ENCODE measurements at places on chromosomes 6 and 20.

DNA sequence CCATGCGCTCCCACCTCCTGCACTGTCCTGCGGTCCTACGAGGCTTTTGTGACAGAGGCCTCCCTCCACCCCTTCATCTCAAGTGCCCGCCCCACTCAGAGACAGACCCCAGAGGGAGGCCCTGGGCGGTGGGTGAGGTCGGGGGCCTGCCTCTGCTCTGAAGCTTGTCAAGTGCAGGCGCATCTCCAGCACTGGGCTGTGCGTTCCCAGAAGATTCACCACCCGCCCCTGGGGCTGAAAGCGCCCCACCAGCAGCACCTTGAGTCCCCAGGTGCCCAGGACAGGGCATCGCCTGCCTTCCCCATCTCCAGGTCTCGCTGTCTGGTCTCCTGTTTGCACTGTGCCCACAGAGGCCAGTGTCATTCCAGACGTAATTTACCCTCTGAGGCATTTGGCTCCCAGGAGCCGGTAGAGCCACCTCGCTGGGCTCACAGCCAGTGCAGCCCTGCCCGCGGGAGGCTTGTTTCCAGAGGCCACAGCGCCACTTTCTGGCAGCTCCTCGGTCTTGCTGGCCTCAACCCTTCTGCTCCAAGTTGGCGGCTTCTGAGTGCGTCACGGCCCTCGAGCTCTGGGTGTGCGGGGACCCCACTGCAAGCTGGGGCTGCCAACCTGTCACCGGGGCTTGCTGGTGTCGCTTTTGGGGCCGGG lies 191.1 kb downstream of the TAF4 start:
- no peak for DNase-seq

- no peak for DNase-seq
Observed at GRCh38 chr6:69265706-69266105, 531.1 kb downstream of the LMBRD1 start.

DNA sequence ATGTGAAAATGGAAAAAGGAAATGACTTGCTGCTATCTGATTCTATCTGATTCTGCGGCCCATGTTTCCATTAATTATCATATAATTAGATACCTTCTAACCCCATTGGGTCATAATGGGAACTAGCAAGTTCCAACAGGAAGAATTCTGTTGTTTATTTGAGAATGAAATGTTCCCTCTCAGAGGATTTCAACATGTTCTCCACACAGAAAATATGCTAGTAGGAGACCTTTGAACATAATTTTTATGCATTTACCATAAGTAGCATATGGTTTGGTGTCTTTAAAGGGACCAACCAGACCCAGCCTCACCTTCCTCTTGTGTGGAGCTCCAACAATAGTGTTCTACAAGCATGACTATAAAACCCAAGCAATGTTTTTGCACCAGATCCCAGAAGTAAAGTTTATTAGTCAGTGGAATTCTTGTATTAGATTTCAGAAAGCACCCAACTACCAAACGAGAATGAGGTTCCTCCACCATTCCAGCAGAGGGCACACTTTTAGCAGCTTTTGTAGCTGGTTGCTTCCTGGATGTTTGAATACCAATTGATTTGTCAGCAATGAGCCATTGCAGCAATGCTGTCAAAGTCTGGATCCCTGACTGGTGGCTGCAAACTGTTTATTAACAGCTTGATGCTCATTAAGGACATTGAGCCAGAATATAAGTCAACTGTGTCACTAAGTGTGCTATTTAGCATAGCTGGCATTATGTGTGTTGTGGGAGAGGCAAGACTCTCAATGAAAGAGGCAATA lies 143.6 kb upstream of the GJE1 start:
- DNase-seq: no peak

DNA sequence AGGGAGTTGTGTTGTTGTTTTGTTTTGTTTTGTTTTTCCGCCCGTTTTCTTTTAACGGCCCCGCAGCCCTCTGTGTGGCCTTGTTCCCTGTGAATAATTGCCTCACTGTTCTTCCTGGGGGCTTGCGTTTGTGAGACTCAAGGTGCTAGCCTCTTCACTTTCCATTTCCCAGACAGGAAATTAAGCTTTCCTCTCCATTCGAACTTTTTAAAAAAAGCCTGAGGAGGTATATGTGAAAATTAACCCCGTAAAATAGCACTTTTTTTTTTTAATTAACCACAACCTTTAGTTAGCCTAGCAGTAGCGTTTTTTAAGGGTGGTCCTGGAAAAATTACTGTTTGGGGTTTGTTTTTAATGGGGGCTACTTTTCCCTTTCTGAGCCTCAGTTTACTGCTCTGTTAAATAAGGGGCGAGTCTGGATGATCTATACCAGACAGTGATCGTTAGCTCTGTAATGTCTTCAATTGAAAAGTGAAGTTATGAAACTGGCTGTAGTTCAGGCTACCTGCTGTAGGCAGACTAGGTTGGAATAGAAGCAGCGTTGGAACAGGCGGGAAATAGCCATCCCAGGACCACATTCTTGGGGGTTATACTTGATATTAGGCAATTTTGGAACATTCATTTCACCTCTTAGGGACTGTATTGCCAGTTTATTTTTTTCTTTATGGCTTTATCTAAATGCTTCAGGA lies 1.7 kb downstream of the STX16 start:
- DNase-seq: no peak

GRCh38 chr6:160013987-160014868 lies 45.3 kb downstream of the IGF2R start:
- DNase-seq: no peak

DNA sequence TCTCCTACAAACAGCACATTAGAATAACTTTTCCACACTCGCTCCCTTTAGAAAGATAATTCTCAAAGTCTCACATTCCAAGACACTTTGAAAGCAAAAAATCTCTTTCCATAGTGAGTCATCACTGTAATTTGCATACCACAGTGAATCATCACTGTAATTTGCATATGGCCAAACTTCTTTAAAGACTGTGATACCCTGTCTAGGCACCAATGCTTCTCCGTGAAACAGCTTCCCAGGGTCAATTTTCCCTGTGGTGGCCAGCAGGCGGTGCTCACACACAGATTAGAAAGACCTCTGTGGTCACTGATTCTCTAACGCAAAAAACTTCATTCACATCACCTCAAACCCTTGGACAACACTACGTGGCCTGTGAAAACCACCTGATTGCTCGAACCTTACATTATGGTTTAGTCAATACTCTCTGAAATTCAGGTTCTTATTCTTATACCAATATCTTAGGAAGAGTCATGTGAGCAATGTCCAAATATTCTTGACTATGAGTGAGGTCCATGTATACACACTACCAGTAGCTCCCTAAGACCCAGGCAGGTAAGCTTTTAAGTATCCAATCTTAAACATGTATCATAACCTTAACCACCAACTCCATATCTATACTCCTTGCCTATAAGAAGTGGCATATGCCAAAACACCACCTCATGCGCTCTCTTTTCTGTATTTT lies 78.5 kb upstream of the PHACTR1 start:
- DNase-seq: no peak

DNA sequence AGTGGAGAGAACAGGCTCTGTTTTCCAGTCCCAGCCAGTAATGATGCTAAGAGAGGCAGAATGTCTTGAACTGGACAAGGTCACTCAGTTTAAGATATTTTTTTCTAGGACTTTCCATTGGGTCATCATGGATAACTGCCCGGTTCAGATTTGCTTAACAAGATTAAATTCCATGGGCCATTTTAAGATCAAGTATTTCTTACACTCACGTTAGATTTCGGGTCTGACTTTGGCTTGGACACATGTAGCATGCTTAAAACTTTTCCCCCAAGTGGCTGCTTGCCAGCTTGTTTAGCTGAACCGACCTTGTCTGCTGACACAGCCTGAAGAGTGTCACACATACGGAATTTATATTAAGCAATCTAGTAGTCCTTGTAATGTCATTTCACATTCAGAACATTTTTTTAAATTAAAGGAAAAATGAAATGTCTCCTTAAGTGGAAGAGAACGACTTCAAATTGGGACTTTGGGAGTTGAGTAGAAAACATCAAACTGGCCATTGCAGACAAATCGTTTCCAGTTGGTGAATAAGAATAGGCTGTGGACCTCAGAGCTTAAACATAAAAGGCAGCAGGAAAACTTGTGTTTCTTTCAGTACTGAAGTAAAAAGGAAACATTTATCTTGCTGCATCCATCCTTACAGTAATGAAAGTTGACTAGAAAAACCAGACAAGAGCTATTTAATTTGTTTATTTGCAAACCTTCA lies 29.0 kb downstream of the ARMC2 start:
- DNase-seq: no peak

- DNase-seq: no peak
Observed at GRCh38 chr6:126300735-126301134, 39.2 kb upstream of the CENPW start.

DNA sequence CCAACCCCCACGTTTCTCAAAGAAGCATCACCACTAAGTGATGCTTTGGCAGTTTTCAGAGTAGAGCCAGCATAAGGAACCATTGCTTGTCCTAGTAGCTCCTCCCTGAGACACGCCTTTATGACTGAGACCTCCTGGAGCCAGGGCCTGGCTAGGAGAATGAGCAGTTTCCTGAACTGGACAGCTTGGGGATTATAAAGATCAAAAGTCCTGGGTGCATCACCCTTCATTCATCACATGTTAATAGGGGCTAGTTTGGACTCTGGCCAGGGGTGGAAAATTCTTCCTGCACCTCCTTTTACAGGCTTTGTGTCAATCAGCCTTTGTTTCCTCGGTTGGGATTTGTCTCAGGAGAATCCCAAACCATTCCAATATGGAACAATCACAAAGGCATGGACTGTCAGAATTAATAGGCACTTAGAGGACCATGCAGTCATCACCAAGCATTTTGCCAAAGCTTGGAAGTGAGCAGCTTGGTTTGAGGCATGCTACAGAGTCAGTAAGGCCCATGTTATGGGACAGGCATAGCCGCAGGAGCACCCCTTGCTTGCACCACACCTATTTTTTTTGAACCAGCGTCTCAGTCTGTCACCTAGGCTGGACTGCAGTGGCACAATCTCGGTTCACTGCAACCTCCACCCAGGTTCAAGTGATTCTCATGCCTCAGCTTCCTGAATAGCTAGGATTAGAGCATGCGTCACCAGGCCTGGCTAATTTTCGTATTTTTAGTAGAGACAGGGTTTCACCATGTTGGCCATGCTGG lies 64.9 kb upstream of the TGM3 start:
- no peak for DNase-seq

GRCh38 chr6:31317036-31317435 lies 39.9 kb downstream of the HLA-B start:
- no peak for DNase-seq

GRCh38 chr20:24821391-24821790 lies 127.7 kb upstream of the CST7 start:
- no peak for DNase-seq

DNA sequence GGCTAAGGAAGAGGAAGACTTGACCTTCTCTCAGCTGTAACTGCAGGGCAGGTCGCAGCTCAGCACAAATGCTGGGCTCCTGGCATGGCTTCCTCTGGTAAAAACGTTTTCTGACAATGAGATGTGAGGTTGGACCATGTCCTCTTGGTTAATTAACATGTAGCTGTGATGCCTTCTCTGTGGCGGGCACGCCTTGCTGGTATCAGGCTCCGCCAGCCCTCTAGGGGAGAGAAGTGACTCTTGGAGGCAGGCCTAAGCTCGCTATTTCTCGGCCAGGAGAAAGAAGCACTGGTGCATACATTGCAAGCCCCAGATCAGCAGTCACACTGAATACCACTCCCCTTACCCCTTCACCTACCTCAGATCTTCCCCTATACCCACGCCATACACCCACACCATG lies 65.0 kb downstream of the QRSL1 start:
- DNase-seq: no peak

GRCh38 chr20:57476084-57476526 lies 48.8 kb downstream of the CTCFL start:
- DNase-seq: no peak

- no peak for DNase-seq
Observed at GRCh38 chr6:90877616-90878015, 290.7 kb upstream of the MAP3K7 start.

GRCh38 chr20:56628873-56629463 lies at the start of gene TFAP2C:
Gene TFAP2C (plus strand): TSS chr20:56629306. CDS start chr20:56629545, 239 bp downstream.
- no peak for DNase-seq

DNA sequence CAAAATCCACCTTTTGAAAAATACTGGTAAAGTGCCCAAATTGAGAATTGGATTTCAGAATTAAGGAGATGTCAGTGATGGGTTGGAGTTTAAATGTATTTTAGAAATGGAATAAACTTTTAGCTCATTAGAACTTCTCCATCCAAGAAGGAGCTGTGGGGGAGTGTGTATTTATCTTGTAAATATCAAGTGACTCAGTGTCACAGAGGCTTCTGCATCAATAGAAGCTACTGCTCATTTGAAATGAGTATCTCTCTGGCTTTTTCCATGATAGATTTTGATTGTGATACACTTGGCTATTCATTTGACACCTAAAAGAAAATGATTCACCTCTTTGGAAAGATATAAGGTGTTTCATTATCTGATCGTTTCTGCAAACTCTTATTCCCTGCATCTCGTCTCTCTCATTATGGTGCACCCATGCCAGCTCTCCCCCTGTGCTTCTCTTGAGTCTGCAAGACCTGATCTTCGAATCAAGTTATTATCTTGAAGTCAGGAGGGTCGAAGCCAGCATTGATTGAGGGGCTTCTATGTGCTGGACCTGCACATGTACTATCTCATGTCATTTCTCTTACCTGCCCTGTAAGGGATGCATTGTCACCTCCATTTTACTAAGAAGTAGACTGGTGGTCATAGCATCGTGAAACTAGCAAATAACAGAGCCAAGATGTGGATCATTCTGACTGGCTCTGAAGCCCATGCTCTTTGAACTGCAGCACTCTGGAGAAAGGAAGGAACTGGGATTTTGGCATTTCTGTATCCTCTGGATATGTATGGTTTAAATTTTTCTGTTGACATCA lies 30.1 kb downstream of the VAPB start:
- DNase-seq: no peak

- DNase-seq: no peak
Observed at GRCh38 chr6:143078468-143079324, 18.0 kb downstream of the AIG1 start.

DNA sequence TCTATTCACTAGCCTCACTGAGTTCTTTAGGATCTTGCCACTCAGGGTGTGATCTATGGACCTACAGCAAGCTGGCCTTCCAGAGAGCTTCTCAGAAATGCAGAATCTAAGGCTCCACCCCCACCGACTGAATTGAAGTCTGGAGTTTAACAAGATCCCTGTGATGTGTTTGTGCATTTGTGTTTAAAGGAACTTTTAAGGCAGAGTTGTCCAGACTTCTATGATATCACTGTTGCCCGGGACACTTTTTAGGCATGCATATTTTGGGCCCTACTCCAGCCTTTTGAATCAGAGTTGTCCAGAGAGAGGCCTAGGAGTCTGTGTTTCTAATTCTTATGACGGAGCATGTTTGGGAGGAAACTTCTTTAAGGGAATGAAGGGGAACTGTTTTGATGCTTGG lies 232.3 kb downstream of the QKI start:
- no peak for DNase-seq

Measured in bone marrow (tissue), 2 donors.